ENCODE measurements at places on chromosomes 16 and 17.

DNA sequence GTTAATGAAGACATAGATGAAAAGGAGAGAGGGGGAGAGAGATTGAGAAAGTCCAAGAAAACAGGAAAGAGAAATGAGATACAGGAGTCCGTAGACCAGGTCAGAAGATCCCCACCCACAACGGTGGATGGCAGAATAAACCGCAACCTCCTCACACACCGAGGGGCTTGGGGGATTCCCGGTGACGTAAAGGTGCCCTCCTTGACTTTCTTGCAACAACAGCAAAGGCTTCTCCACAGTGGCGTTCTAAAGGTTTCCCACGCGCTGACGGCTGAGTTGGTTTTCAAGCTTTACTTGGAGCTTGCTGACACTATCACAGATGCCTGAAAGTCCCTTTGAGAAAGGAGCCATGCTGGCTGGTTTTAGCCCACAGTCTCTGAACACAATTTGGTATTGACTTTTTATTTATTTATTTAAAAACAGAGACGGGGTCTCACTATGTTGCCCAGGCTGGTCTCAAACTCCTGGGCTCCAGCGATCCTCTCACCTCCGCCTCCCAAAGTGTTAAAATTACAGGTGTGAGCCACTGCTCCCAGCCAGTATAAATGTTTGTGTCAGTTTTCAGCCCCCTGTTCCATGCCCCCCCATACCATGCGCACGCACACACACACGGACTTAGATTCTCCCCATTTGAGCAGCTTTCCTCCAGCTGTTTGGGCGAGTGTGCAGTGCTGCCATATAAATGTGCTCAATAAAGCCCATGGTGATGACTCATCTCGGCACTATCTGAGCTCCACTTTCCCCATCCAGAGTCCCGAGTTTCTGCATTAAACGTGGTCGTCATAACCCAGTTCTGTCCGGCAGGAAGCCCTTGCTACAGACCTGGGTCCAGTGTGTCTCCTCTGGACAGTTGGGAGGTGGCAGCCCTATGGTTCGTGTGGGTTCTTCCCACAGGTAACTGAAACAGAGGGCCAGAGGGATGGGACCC lies 33.0 kb upstream of the SEC14L1 start:
- DNase-seq: no peak

DNA sequence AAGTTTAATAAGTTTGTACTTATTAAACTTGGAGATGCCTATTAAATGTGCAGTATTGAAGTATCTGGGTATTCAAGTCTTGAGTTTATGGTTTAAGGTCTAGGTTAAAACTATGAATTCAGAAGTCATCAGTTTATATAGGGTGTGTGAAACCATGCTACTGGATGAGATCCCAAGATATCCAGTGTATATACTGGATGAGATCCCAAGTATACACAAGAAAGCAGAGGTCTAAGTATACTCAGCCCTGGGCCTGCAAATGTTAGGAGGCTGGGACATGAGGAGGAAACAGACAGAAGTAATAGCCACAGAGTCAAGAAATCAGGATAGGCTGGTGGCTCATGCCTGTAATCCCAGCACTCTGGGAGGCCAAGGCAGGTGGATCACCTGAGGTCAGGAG lies 194.4 kb upstream of the AXIN2 start:
- no peak for DNase-seq

GRCh38 chr17:67478401-67479041 lies 101.4 kb downstream of the PITPNC1 start:
- DNase-seq: no peak

DNA sequence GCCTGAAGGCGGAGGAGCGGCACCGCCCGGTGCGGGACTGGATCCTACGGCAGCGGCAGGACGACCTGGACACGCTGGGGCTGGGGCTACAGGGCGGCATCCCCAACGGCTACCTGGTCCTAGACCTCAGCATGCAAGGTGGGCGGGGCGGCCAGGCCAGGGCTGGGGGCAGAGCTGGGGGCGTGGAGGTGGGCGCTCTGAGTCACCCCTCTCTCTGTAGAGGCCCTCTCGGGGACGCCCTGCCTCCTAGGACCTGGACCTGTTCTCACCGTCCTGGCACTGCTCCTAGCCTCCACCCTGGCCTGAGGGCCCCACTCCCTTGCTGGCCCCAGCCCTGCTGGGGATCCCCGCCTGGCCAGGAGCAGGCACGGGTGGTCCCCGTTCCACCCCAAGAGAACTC lies 7.9 kb downstream of the MSLN start:
- DNase-seq: no peak

DNA sequence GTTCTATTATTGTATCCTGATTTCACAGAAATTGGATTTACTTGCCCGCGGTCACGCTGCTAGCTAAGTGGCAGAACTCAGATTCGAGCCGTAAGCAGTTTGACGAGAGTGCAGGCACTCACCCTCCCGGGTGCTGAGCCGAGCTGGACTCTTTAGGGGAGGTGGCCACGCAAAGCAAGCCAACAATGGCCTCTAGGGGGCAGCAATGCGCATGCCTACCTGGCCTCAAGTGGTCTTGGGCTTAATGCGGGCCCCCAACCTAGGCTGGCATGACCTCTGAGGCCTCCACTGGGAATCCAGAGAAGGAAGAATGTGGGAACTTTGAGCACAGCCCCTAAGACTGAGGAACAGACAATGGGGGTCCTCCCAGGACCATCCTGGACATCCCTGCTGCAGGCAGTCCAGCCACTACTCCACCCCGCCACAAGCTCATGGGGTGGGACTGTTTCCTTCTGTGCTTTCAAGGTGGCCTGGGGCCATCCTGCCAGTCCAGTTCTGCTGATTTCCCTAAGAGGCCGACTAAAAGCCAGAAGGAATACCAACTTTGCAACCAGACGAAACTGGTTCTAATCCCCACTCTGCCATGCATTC lies 276.5 kb downstream of the XYLT1 start:
- DNase-seq: peak; percentile 24
